ENCODE measurements at places on chromosomes 13 and 19.

DNA sequence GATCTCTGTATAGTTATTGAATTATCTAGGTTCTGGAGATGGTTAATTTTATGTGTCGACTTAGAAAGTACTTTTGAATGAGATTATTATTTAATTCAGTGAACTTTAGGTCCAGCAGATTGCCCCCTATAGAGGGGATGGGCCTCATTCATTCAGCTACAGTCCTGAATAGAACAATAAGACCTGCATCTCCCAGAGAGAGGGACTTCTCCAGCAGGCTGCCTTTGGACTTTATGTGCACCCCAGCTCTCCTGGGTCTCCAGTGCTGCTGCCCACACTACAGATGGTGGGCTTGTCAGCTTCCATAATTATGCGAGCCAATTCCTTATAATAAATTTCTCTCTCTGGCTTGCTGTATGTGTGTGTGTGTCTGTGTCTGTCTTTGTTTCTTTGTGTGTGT lies 39.3 kb upstream of the KL start:
- no peak for DNase-seq

GRCh38 chr19:28632371-28633080 lies 580.4 kb downstream of the UQCRFS1 start:
- DNase-seq = no peak

GRCh38 chr13:46367617-46368327 lies 19.3 kb downstream of the RUBCNL start:
- DNase-seq = no peak

GRCh38 chr13:42594481-42595252 lies 20.7 kb downstream of the TNFSF11 start:
- peak; percentile 48 for DNase-seq

GRCh38 chr13:70964874-70965273 lies 856.6 kb upstream of the KLHL1 start:
- DNase-seq = no peak

DNA sequence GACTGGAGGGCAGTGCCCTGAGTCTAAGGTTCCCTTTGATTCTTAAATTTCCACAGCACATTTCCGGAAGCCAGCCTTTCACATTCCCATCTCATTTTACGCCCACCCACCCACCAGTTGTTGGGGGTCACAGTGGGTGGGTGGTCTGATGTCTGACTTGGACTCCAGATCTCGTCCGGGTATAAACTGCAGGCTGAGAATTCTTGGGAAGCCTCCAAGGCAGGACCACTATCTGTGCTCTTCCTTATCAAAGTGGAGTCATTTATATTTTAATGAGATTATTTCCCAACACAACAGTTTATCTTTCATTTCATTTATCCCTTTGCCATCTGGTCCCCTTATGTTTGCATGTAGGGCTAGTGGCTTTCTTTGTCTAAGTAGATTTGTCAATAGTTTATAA lies 3.6 kb upstream of the FAM124A start:
- DNase-seq = no peak

DNA sequence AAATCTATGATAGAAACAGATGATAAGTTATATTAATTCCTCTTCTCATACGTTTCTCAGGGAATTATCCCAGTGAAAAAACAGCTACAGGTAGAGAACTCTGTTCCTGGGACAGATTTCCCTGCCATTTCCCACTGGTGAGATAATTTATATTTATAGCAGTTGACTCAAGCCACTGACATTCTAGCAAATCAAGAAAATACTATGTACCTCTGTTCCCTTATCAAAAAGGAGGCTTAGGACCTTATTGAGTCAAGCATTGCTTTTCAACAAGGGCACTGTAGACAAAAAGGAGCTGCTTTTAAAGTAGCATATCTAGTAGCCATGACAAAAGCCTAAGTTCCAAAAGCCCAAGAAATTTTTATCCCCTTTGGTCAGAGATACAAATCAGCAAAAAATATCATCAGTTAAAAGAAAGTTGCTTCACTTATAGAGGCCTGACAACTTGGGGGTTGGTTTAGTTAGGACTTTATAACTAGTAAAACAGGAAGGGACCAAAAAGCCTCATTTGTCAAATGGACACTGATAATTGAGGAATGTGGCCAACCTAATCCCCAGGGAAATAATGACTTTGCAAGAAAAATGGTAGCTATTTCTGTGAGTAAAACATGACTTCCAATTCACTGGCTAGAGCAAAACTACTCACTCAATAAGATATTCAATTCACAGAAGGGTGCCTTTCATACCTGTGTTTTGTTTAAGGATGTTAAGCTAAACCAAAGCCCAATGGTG lies 652.5 kb downstream of the SLITRK1 start:
- DNase-seq = no peak

GRCh38 chr13:44506719-44507118 lies 69.4 kb downstream of the TSC22D1 start:
- no peak for DNase-seq

DNA sequence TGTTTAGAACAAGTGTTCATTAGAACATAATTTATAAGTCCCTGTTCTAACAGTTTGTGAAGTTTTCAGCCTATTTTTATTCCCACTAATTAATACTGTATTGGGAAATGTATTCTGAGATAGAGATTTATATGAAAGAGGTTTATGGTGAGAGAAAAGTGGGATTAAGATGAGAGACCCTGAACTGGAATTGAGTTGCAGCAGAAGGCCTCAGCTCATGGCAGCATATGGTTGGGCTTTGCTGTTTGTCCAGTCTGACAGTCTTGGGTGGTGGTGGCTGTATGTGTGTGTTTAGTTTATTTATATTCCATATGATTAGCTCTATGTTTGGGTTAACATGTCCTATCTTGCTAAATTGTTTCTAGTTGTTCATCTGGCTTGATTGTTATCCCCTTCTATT lies 575.1 kb downstream of the SLITRK5 start:
- no peak for DNase-seq

DNA sequence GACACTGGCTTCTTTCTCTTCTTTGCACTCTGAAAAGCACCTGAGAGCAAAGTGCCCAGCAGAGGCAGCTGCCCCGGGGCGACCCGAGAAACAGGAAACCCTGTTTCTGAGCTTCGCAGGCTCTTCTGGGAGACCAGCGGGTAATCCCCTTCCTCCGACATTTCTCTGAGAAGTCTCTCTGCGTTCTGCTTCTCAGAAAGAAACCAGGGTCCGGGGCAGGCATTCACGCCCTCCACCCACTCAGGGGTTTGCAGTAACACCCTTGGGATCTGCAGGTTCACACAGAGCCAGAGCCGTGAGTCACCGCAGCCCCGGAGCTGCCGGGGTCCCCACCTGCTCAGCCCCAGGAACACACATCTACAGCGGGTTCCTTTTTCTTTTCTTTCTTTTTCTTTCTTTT lies 86.0 kb downstream of the GADD45B start:
- peak; percentile 78 for DNase-seq

GRCh38 chr19:23799321-23799720 lies 40.6 kb upstream of the ZNF681 start:
- no peak for DNase-seq

GRCh38 chr19:4536798-4537197 lies 1.8 kb upstream of the PLIN5 start:
- no peak for DNase-seq

DNA sequence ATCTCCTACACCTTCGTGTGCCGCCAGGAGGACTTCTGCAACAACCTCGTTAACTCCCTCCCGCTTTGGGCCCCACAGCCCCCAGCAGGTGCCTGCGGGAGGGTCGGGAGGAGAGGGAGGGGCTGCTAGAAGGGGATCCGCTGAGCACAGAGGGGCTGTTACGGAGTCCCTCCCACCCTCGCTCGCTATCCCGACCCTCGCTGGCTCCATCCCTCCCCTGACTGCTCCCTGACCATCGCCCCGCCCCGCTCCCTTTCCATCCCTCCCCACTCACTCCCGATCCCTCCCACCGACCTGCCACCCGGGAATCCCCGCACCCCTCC lies 780 bp downstream of the CD177 start:
- DNase-seq = no peak

GRCh38 chr19:18591735-18592385 lies 3.3 kb downstream of the REX1BD start:
- no peak for DNase-seq

GRCh38 chr13:99982036-99982730 lies 599 bp downstream of the ZIC2 start:
- DNase-seq = peak; percentile 60

DNA sequence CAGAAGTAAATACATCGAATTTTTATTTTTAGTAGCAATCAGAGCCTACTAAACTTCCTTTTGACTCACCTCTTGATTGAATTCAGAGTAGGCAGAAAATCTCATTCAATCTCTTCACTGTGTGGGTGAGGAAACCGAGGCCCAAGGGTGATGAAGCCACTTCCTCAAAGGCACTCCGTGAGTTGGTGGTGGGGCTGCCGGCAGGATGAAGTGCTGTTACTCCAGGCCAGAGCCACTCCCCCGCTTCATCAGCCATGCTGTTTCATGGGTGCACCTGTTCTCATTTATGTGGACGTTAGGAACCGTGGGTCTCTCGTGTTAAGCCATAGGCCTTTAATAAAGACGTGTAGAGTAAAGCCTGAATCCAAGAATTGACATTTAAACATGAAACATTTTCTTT lies 13.2 kb downstream of the ING1 start:
- DNase-seq = peak; percentile 71

DNA sequence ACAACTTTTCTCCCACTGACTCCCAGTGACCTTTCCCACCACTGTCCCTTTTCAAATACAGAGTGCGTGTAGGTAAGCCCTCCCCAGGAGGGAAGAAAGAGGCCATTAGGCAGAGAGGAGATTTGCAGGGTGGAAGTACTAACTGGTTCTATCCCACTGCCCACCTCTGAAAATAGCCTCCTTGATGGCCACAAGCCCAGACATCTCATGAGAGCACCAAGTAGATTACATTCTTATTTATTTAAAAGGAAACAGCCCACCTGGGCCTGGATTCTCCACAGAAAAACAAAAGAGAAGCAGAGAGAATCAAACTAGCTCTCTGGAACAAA lies 445.3 kb downstream of the FOXO1 start:
- DNase-seq = no peak

DNA sequence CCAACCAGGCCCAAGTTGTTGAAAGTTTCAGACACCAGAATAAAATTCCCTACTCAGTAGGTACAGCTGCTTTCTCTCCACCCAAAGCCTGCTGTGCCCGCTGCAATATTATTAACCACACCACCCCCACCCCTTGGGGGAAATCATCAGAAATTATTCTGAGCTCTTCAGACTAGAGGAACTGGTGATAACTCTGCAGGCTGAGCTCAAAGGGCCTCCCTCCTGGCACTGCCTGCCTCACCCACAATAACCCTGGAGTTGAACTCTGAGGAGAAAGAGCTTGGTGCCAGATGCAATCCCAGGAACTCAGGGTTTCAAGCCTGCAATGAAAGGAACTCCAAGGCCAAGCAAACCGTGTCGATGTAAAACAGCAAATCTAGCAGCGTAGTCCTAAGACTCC lies 381.7 kb upstream of the ZNF507 start:
- no peak for DNase-seq

DNA sequence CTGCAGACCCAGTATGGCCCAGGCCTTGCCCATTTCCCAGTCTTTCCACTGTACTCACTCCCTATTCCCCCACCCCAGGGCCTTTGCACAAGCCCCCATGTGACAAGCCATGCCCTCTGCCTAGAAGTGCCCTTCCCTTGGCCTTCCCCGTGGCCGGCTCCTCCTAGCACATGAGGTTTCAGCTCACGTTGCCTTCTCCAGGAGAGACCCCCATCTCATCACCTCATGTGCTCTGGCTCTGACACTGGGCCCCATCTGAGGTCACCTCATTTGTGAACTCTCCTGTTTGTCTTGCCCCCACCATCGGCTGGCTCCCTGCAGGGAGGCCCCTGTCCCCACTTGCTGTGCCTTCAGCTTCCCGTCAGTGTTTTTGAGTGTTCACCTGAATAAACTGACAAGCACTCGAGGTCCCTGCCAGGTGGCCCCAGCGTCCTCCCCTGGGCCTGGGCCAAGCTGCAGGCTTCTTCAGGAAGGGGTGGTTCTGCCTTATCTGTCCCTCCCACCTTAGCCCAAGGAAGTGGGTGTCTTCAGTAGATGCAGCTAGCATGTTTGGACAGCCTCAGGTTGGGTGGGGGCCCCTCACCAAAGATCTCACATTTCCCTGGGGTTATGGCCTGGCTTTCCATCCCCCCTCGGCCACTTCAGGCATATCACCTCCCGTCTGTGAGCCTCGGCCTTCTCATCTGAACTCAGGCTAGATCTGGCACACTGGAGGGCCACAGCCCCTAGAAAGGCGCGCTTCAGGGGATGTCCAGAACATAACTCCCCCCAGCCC lies 3.8 kb upstream of the SLC25A42 start:
- DNase-seq = no peak

DNA sequence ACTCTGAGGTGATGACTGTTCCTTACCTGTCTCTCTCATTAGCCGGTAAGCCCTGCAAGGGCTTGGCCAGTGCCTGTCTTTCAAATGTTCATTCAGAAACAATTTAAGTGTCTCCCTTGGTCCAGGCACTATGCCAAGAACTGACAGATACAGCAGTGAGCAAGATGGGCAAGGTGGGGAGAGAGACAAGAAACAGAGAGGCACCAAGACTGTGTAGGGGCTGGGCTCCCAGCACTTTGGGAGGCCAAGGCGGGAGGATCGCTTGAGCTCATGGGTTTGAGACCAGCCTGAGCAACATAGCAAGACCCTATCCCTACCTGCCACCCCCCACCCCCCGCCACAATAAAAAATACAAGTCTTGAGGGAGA lies 1.3 kb upstream of the CCNE1 start:
- no peak for DNase-seq

- peak; percentile 49 for DNase-seq
These were observed 1.3 kb downstream of the ZNF616 start for GRCh38 chr19:52138278-52138982.

DNA sequence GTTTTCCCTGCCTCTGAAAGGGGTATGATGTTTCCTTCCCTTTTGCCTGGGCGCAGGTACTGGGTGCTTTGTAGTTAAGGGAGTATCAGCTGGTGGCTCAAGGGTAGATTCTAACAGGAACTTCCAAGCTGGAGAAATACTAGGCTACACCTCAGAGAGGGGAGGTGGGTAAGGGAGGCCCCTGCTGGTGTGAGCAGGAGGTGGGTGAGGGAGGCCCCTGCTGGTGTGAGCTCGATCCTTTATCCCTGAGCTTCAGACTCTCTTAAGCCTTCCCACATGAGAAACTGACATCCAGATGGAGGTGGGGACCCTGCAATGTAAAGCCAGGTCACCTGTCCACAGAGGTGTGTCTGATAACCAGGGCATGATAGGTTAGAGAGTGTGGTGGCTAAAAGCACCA lies 32.1 kb downstream of the CYP2B6 start:
- no peak for DNase-seq

DNA sequence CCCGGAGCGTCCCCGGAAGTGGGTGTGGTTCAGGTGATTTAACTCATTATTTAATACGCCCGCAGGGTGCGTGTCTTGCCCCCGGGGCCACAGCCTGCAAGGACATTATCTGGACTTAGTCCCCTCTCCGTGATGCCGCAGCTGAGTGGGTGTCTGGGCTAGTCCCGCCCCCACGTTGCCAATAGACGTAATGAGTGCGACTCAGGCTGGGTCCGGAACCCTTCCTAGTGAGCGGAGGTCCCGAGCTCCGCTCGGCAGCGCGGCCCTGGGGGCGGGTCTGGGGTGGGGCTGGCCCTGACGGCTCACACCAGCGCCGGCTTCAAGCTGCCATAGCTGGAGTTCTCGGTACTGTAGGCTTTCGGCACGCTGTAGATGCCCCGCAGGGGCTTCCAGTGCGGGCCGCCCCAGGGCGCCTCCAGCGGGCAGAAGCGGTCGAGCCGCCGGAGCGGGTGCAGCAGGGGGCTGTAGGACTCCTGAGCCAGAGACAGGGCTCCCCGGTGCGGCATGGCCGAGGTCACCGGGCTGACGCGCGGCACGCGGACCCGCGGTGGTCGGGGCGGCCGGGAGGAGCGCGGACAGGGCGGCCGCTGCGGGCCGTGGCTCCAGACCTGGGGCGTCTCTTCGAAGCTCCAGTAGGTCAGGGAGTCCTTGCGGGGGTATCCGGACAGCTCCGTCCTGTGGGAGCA lies 918 bp upstream of the LHB start:
- DNase-seq = peak; percentile 80

Data from activated T-cell treated with anti-CD3 and anti-CD28 coated beads, Interleukin-2, amount 50 U/mL, for 24 hours (primary cell).